NCI-H2081 treated with DMSO at 0.1 percent for 48 hours (cell line): ENCODE measurements at places on chromosomes 6 and 20.

GRCh38 chr6:154865291-154865690 lies 129.8 kb upstream of the TIAM2 start:
- no peak for DNase-seq

DNA sequence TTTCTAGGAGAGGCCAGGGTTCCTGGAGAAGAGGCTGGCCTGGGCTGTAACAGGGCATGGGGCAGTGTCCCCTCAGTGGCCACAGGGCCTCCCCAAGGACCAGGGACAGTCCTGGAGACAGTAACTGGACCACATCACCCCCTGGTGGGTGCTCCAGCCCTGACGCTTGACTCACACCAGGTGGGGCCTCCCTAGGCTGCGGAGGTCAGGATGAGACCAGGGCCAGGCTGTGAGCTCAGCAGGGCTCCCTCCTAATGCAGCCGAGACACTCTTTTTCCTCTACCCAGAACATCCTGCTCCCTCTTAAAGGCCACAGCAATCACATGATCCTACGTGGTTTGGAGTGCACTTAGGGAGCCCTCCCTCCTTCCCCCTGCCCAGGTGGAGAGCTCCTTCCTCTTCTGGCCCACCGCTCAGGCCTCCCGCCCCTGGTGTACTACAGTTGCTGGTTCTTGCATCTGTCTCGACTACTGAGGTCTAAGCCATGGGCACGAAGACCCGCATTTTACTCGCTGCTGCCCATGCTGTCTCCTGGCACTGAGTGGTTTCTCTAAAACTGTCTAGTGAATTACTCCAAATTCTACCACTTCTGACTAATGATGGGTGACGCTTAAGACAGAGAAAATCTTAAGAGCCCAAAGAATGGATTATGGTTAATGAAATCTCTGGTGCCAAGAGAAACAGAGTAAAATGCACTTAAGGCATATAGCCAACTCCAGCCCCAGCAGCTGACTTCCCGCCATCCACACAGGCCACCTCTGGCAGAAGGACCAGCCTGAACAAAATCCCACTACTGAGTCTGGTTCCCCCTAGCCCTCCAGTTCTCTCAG lies 166.1 kb upstream of the CST7 start:
- no peak for DNase-seq

- no peak for DNase-seq
Measured at GRCh38 chr6:166572370-166573261, 13.9 kb downstream of the RAMACL start.

GRCh38 chr6:100281471-100281901 lies 183.2 kb downstream of the SIM1 start:
- DNase-seq, result no peak

DNA sequence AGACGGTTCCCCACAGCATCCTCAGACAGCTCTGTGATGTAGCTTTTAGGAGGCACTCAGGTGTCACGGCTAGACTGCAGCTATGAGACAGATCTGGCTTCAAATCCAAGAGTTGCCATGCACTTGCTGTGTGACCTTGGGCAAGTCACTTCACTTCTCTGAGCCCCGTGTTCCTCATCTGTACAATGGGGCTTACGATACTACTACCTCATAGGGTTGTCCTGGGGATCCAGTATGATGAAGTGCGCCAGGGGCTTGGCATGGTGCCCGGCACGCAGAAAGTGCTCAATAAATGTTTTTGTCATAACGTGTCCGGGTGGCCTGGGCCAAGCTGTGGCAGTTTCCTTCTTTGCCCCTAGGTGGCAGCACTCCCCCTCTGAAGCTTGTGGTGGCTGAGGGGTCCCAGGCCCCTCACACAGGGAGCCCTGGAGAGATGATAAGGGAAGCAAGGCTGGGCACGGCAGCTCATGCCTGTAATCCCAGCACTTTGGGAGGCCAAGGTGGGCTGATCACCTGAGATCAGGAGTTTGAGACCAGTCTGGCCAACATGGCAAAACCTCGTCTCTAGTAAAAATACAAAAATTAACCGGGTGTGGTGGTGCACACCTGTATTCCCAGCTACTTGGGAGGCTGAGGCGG lies 19.1 kb upstream of the CHMP4B start:
- DNase-seq, result no peak

GRCh38 chr6:21115111-21115510 lies 478.4 kb upstream of the SOX4 start:
- DNase-seq, result peak; percentile 85

DNA sequence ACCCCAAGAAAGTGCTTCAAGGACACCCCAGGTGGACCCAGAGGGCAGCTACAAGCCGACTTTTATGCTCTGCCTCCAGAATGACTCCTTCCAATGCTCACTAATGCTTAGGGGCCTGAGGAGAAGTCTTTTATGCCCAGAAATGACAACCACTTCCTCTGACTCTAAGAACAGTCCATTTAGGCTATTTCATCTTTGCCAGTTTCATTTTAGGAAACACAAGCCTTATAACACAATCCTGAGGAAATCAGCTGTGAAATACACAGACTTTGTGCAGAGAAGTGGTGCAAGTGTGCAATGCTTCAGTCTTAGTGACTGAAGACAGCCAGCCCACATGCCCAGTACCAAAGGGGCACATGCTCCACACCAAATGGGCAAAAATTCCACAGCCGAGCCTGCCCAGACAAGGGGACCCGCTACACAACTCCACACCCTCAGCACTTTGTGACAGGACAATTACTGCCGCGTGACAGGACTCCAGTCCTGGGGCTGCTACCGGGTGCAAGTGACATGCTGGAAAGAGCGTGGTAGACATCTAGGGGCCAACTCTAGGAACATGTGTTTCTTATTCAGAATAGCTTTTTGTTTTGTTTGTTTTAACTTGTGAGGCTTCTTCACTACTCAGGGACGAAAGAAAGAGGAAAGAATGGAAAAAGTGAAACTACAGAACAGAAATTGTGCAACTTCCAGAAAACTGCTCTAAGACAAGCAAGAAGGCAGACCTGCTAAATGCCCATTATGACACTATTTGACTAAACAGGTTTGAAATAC lies 28.2 kb upstream of the PLAGL1 start:
- no peak for DNase-seq

DNA sequence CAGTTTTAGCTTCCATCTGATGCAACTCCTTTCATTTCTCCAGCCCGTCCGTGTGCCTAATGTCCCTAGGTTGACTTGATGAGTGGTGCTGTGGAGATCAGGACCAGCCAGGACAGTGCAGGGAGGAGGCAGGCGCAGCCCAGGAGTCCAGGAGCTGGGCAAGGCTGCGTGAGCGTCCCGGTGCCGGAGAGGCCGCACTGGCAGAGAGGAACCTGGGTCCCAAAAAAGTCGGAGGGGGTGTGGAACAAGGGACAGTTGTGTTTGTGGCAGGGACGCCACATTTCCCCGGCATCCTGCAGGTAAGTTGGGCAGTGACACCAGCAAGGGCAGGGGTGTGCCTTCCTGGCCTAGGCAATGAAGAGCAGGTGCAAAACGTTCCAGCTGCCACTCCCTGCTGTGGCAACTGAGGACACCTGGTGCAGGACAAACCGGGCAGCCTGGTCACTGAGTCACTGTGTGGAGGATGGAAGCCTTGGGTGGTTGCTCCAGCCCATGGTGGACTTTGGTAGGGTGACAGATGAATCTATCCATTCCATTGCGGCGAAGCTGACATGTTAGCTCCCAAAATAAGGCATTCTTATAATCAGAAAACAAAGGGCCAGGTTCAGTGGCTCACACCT lies 53.2 kb downstream of the RAMACL start:
- DNase-seq, result no peak

- DNase-seq, result no peak
Measured at GRCh38 chr6:76982476-76983199, 480.7 kb downstream of the HTR1B start.

DNA sequence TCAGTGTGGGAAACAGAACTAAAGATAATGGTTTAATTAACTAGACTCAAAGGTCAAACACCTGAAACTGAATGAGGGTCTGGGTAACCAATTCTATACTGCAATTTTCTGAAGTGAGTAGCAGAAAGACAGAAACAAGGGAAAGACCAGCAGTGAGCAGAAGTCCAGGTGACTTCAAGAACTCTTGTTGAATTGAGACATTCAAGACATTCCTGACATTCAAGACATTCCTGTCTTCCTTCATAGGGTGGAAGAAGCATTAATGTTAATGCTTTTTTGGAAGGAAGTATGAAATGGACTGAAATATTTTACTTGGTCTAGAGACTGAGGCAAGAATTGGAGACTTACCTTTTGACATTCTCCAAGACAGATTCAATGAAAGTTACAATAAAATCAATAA lies 529.9 kb upstream of the MMS22L start:
- no peak for DNase-seq

DNA sequence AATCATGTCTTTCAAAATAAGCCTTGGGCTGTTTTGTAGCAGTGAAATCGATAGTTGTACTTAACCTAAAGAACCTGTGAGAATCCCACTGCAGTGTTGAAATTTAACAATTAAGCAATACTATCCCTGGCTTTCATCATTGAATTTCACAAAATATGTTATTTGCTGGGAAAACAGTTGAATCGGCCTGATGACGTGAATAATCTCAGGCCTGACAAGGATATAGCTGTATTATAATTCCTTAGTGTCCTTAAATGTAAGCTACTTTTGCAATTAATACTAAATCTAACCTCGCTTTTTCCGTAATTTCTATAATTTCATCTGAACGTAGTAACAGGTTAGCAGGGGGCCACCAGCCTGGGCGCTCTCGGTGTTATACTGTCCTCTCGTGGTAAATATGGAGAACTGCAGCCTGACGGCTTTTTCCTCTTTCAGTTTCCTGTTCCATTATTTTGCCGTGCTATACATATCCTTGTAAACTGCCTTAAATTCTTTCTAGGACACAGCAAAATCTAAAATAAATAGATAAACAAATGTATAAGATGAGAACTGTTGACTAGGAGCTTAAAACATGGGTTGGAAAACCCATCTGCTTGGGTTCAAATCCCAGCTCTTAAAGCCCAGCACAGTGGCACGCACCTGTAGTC lies 24.0 kb downstream of the MTFR2 start:
- DNase-seq, result no peak

- no peak for DNase-seq
Measured at GRCh38 chr6:112232845-112233256, 21.5 kb downstream of the LAMA4 start.

GRCh38 chr6:20319520-20320357 lies 81.9 kb upstream of the E2F3 start:
- no peak for DNase-seq

DNA sequence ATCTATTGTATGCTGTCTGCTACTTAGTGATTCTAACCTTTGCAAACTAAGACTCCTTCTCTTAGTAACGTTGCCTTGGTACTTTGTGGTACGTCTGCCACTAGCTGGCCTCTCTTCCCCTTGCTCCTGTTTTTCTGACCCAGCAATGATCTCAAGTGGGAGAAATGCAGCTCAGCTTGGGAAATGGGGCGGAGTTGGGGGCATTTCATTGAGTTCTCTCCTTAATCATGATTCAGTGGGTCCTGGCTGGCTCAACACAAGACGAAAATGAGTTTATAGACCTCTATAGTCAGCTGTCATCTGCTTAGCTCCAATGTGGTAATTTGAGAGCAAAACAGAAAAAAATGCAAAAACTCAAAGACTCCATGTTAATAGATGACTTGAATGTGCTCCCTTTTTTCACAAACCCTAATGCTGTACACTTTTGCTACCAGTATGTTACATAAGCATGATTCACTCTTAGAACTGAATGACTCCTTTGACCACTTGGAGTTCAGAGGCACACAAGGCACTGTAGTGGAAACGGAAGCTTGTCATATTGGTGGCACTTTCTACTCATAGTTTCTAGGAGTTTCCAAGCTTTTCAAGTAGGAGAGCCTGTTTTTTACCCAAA lies 55.3 kb upstream of the SOX4 start:
- no peak for DNase-seq

GRCh38 chr20:24633026-24633425 lies 163.6 kb downstream of the SYNDIG1 start:
- no peak for DNase-seq

- no peak for DNase-seq
Measured at GRCh38 chr6:128572294-128572693, 51.9 kb upstream of the PTPRK start.

- DNase-seq, result no peak
Measured at GRCh38 chr6:153150752-153151440, 19.8 kb upstream of the RGS17 start.

GRCh38 chr20:58657986-58658385 lies 6.9 kb downstream of the STX16 start:
- DNase-seq, result no peak
